Esophagus squamous epithelium (tissue), 5 donors: ENCODE measurements at places on chromosomes 12 and 14.

DNA sequence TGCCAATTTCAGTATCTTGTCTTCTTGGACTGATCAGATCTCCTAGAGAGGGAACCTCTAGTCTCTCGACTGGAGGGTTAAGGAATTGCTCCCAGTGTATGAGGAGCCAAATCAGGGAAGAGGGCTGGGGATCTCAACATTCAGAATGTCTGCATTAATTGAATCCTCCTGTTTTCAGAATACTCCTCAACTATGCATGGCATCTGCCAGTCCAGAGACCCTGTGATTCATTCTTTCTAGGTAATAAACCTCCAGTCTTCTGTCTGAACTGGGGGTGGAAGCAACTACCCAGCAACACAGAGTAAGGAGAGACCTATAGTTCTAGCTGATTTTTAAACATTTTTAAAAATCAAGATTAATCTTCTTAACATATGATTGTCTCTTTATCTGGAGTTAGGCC is 92.7 kb downstream of the AKAP6 start:
- no peak overlapping the region for H3K27ac ChIP-seq
- no peaks in the 10 kb centered on the region for H3K27me3 ChIP-seq
- no peaks in the 10 kb centered on the region for H3K36me3 ChIP-seq
- DNase-seq, result no peak

GRCh38 chr12:25119020-25119419 is 75.9 kb downstream of the DNAI7 start:
- no peaks in the 10 kb centered on the region for H3K36me3 ChIP-seq
- H3K27me3 ChIP-seq, result no peaks in the 10 kb centered on the region
- H3K4me3 ChIP-seq, result no peak overlapping the region
- H3K4me1 ChIP-seq, result no peaks in the 10 kb centered on the region

- H3K4me3 ChIP-seq, result no peak overlapping the region
- H3K36me3 ChIP-seq, result no peaks in the 10 kb centered on the region
- no peaks in the 10 kb centered on the region for H3K27me3 ChIP-seq
- DNase-seq, result no peak
- no peak overlapping the region for H3K27ac ChIP-seq
Observed at GRCh38 chr12:24173067-24173466, 223.6 kb upstream of the SOX5 start.

- no peaks in the 10 kb centered on the region for H3K36me3 ChIP-seq
- no peak for DNase-seq
- H3K4me3 ChIP-seq, result no peak overlapping the region
- H3K27me3 ChIP-seq, result no peaks in the 10 kb centered on the region
- peak overlapping the region; percentile 79 for H3K27ac ChIP-seq
Observed at GRCh38 chr12:92553389-92553788, 149.4 kb upstream of the PLEKHG7 start.

DNA sequence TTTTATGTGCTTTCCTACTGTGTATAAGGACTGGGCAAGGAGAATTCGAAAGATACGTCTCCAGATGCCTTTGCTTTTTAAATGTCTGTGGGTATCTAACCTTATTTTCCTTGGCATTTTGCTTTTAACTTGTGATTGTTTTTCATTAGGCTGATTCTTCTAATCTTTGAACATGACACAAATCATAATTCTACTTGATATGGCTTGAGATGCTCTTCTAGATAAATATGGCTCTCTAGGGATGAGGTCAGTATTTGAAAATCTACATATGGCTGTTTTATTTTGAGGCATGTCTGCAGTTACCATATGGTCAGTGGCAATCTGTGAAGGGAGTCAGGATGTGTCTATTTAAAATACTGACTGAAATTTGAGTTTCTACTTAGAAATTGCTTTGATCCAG is 139.2 kb downstream of the SLC2A13 start:
- no peak overlapping the region for H3K4me3 ChIP-seq
- no peaks in the 10 kb centered on the region for H3K36me3 ChIP-seq
- H3K27me3 ChIP-seq, result no peaks in the 10 kb centered on the region
- DNase-seq, result no peak
- H3K4me1 ChIP-seq, result no peaks in the 10 kb centered on the region
- H3K27ac ChIP-seq, result no peak overlapping the region

DNA sequence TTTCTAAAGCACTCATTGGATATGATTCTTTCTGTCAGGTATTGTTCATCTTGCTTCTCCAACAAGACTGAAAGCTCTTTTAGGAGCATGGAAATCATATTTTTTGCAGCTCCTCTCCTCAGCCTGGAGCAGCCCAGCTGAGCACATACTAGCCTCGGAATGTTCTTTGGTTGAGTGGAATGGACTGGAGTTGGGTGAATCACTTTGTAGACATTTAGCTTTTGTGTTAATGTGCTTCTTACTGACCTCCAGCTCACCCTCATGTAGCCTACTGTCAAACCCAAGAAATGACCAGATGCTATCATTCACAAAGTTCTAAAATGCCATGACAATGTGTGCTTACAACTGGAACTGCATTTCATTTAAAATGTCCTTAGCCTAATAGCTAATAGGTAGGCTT is 161.1 kb downstream of the NUAK1 start:
- H3K27me3 ChIP-seq, result no peaks in the 10 kb centered on the region
- no peak for DNase-seq
- no peak overlapping the region for H3K27ac ChIP-seq
- no peaks in the 10 kb centered on the region for H3K4me1 ChIP-seq
- no peaks in the 10 kb centered on the region for H3K36me3 ChIP-seq

DNA sequence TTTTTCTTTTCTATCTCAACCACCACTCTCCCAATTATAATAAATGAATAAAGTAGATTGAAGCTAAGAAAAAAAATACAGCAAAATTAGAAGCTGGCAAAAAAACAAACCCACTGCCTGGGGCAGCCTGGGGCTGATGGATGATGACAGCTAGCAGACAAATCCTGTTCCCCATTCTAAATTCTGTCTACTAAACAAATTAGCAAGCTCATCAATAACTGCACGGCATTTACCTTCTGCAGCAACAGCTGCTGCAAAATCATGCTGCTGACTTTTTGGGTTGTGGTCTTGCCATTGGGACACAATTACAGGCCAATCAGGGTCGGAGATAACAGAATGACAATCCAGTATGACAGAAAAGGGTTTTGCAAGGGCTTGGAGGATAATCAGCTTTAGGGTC is 443.6 kb upstream of the SOX5 start:
- no peaks in the 10 kb centered on the region for H3K27me3 ChIP-seq
- peaks cover 3% of the 10 kb centered on the region for H3K4me1 ChIP-seq
- H3K36me3 ChIP-seq, result no peaks in the 10 kb centered on the region
- no peak overlapping the region for H3K27ac ChIP-seq

- no peaks in the 10 kb centered on the region for H3K4me1 ChIP-seq
- no peaks in the 10 kb centered on the region for H3K27me3 ChIP-seq
- H3K4me3 ChIP-seq, result no peak overlapping the region
Observed at GRCh38 chr12:7303230-7303629, 642 bp upstream of the ACSM4 start.

DNA sequence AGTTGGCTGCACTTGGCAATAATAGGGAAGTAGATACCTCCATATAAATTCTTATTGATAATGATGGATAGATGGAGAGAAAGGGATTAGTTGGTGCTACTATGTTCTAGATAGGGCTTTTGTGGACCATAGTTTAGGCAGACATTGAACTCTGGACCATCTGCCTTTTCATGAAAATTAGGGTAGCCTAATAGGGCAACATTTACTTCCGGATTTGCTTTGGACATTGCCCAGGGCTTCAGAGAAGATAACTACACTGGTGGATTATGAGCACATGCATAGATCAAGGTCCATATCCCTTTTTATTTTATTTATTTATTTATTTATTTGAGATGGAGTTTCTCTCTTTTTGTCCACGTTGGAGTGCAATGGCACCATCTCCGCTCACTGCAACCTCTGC is 70.5 kb downstream of the FIGNL2 start:
- no peaks in the 10 kb centered on the region for H3K4me1 ChIP-seq
- DNase-seq, result no peak
- H3K36me3 ChIP-seq, result no peaks in the 10 kb centered on the region
- no peaks in the 10 kb centered on the region for H3K27me3 ChIP-seq
- H3K4me3 ChIP-seq, result no peak overlapping the region

GRCh38 chr12:45191239-45191638 is 24.7 kb upstream of the ANO6 start:
- H3K4me1 ChIP-seq, result no peaks in the 10 kb centered on the region
- H3K27ac ChIP-seq, result no peak overlapping the region
- no peak for DNase-seq
- H3K4me3 ChIP-seq, result no peak overlapping the region

- no peaks in the 10 kb centered on the region for H3K27me3 ChIP-seq
- H3K36me3 ChIP-seq, result no peaks in the 10 kb centered on the region
- no peaks in the 10 kb centered on the region for H3K4me1 ChIP-seq
- no peak overlapping the region for H3K27ac ChIP-seq
- DNase-seq, result no peak
Observed at GRCh38 chr14:103283916-103284315, 50.1 kb upstream of the EIF5 start.

DNA sequence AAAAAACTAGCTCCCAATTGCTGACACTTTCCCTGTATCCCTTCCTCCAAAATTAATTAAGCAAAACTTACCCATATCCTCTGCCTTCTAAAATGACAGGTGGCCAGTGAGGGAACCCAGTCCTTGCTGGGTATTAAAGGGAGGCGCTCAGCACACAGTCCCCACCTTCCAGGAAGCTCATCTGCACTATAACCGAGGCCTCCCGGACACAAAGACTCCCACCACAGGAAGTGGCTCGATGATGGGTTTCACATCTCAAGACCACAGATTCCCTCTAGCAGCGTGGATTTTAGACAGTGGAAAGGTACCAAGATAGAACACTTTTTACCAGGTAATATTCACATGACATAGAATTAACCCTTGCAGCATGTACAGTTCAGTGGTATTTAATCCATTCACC is 126.8 kb upstream of the NCOR2 start:
- DNase-seq, result no peak
- no peaks in the 10 kb centered on the region for H3K27me3 ChIP-seq
- H3K4me1 ChIP-seq, result peaks cover 26% of the 10 kb centered on the region
- H3K27ac ChIP-seq, result peak overlapping the region; percentile 56
- no peak overlapping the region for H3K4me3 ChIP-seq

DNA sequence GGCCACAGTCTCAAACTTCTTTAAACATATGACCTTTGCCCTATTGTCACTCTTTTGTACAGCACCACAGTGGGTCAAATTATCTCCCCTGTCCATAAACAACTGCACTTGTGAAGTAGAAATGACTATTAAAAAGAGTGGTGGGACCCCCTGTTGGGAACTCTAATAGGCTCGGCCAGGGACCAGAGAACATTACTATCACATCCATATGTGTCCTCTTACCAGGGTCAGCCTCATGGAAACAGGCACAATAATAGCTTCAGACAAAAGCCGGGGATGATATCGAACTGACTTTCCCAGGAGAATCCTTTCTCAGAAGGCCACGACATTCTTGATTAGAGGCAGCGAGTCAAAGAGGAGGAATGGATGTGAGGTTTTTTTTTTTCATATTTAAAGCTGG is 96.6 kb downstream of the NKX2-1 start:
- H3K4me1 ChIP-seq, result no peaks in the 10 kb centered on the region
- H3K4me3 ChIP-seq, result no peak overlapping the region
- no peaks in the 10 kb centered on the region for H3K27me3 ChIP-seq
- no peaks in the 10 kb centered on the region for H3K36me3 ChIP-seq
- DNase-seq, result no peak

DNA sequence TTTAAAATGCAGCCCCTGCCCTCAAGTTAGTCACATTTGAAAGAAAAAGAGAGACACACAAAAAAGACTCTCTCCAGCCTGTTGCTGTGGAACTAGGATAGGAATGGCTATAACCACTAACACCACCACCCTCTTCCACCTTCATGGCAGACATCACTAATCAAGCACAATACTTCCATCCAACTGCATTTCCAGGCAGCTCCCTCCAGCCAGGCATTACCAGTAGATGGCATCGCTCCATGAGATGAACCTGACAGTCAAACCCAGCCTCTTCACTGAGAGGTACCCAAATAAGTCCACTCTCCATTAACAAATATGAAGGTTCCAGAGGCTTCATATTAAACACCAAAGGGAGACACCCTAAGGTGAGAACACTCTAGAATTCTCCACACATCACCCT is 24.4 kb downstream of the SLC8B1 start:
- H3K27me3 ChIP-seq, result no peaks in the 10 kb centered on the region
- DNase-seq, result no peak
- no peaks in the 10 kb centered on the region for H3K4me1 ChIP-seq
- peaks cover 100% of the 10 kb centered on the region for H3K36me3 ChIP-seq
- no peak overlapping the region for H3K27ac ChIP-seq
- no peak overlapping the region for H3K4me3 ChIP-seq

GRCh38 chr12:80559766-80560165 is 115.7 kb downstream of the PTPRQ start:
- no peaks in the 10 kb centered on the region for H3K27me3 ChIP-seq
- no peak for DNase-seq
- H3K4me3 ChIP-seq, result no peak overlapping the region
- no peaks in the 10 kb centered on the region for H3K4me1 ChIP-seq
